ENCODE measurements at places on chromosomes 5 and 9.
A peak's percentile ranks its signal among the peaks of the same experiment; 100 is the strongest.

DNA sequence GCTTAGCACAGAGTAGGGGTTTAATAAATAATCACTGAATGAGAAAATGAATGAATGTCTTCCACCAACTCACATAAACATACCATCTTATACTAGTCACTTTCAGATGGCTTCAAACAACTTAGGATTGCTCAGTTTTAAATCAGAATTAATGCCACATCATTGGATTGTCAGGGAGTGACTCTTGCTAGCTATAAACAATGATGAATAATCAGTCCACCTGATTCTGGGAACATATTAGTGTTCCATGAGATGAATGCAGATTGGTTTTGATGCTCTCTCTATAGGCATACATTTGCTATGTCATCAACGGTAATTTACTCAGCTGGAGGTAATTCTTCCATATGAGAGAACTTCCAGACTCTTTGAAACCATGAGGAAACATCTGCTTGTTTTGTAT lies 97.4 kb downstream of the CDH9 start:
- DNase-seq = no peak

GRCh38 chr9:130245474-130245873 lies 20.1 kb upstream of the HMCN2 start:
- DNase-seq = no peak

GRCh38 chr9:6552498-6553121 lies 92.9 kb downstream of the GLDC start:
- DNase-seq = no peak

- peak; percentile 84 for DNase-seq
Observed at GRCh38 chr9:106892632-106893031, 29.7 kb downstream of the ZNF462 start.

DNA sequence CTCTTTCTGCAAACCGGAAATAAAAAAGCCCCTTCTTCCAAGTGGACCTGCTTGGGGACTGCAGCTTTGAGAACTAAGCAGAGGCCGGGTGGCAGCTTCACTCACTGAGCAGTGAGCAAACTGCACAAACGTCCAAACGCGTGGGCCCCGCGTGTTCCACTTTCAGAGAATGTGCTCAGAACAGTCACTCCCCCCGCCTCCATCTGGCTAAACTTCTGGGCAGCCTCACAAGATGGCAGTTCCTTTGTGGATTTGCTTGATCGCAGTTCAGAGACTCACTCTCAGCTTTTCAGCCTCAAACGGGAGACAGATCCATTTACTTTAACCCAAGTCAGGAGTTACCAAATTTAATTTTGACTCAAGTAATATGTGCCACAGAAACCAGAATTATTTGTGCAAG lies 216.6 kb downstream of the TLE1 start:
- DNase-seq = no peak

- peak; percentile 64 for DNase-seq
Observed at GRCh38 chr5:154197801-154198491, 7.4 kb downstream of the GALNT10 start.

GRCh38 chr9:10366171-10366779 lies 246.5 kb downstream of the PTPRD start:
- no peak for DNase-seq

DNA sequence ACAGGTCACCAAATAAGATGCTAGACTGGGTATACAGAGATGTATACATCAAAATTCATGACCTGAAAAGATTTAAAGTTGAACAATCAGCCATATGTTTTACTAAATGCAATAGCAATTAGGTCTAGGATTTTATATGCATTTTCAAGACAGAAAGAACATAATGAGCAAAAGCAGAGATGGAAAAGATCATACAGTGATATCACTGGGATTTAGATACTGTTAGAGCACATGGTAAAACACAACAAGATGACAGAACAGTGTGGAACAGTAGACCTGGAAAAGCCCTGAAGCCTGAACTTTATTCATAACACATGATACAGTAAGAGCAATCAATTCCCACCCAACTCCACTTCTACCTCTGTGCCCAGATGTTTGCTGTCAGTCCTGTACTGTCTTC lies 585.9 kb downstream of the PRR16 start:
- no peak for DNase-seq

DNA sequence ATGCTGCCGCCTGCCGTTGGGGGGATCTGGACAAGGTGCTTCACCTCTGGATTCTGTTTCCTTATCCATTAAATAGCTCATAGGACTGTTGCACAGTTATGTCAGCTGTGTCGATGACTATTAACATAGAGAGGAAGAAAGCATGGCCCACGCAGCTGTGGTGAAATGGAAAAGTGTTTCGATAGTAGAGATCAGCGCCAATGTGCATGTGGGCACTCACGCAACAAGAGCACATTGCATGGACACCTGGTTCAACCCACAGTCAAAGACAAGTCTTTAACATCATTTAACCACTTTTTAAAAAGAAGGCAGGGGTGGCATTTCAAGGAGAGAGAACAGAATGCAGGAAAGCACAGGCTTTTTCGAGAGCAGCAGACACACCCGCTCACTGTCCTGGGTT lies 107.6 kb downstream of the ADCY2 start:
- no peak for DNase-seq

DNA sequence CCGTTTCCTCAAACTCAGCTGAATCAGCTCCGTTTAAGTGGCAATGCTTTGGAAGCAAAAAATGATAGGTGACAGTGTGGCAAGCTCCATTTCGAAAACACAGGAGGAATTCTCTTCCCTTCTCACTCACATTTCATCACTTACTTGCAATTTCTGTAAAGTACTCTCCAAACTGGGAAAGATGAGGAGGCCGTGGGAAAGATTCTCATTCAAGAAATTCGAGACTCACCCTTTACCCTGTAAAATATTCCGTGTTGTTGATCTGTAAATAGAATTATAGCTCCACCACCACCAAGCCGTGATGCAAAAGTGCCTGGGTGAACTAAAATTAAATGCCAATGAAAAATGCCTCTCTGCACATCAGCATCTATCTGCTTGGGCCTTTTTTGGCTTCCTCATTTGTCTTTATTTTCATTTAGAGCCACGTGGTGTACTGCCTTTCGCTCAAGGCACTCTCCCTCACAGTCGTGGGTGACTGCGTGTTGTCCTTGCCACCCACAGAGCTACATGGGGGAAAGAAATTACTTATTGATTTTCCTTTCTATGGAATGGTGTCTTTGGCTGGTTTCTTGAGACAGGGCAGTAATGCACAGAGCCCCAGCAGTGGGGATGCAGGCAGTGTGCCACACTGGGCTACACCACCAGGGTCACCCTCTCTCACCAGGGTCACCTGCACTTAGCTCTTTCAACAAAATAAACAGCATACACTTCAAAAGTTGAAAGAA lies 289.3 kb upstream of the TAS2R1 start:
- DNase-seq = no peak

DNA sequence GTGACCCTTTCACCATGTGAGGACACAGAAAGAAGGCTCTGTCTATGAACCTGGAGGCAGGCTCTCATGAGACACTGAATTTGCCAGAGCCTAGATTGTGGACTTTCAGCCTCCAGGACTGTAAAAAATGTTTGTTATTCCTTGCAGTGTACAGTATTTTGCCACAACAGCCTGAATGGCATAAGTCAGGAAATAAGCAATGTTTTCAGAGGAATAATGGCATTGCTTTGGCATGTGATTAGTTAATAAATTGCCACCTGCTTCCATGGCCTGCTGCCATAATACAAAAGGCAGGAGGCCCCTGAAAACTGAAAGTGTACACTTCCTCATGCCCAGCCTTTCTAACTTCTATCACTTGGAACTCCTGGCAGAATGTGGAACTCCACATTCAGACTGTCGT lies 408.1 kb downstream of the GADD45G start:
- no peak for DNase-seq

DNA sequence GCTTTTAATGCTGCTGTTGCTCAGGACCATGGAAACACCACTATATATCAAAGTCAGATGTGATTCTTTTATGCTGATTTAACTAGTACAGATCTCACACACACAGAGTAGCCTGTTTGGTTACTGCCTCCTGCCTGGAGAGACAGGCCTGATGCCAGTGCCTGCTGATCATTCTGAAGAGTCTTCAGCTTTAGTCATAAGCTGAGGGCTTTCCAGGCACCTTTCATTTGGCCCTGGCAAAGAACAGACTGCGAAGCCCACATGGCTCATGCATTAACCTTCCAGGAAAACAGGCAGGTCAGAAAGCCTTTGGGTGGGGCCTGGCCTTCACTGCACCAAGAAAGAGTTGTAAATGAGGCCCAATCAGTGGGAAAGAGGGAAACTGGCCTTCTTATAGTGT lies 144.7 kb downstream of the SAXO1 start:
- DNase-seq = no peak

DNA sequence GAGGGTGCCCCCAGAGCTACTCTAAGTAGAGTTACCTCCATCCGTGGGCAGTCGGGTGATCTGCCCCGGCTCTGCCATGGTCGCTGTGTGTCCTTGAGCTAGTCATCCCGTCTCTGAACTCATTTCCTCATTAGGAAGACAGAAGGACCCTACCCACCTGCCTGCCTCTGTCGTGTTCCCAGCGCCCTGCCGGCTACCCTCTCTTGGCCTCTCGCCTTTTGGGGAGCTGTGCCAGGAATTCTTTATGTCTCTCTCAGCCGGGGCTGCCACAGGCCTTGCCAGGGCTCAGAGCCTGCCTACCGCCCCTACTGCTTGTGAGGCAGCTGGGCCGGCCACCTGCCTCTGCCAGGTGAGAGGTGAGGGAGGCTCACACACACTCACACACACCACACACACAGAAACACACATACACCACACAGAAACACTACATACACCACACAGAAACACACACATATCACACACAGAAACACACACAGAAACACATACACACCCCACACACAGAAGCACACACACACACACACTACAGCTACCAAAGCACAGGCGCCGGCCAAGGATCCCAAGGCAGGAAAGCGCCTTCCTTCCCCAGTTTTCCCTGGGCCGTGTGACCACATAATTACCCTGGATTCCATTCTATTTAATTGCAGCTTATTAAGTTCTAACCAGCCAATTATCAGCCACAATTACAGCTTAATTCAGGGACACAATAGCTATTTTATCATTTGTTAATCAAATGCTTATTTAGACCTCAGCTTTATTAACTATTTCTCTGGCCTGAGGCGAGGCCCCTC lies 41.7 kb downstream of the UNC5A start:
- no peak for DNase-seq

- no peak for DNase-seq
Observed at GRCh38 chr9:121781701-121782464, 130.4 kb downstream of the DAB2IP start.

GRCh38 chr5:180816608-180817534 lies 14.3 kb upstream of the MGAT1 start:
- DNase-seq = no peak

DNA sequence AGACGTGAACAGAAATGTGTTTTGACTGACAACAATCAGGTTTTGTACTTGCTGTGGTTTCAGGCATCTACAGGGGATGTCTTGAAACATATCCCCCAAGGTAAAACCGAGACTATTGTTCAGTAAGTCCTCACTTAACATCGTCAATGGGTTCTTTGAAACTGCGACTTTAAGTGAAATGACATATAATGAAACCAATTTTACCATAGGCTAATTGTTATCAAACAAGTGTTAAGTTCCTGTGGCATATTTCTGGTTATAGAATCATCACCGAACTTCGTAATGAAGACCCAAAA lies 16.4 kb upstream of the OMD start:
- DNase-seq = no peak

GRCh38 chr5:151079838-151080612 lies 809 bp downstream of the TNIP1 start:
- no peak for DNase-seq

DNA sequence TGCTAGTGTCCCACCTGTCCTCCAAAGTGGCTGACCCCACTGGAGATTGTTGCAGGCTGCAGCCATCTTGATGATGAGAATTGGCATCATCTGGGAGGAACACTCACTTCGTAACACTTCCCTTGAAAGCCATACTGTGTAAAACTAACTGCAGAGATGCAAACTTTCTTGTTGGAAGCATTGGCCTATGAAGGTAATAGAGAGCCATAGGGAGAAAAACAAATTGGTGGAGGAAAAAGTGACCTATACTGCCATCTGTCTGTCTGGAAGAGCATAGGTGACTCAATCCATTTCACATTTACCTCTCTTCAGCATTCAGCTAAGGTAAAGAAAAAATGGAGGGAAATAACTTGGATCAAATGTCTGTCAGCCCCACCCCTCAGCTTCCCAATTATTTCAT lies 473.4 kb downstream of the NTRK2 start:
- DNase-seq = peak; percentile 19

DNA sequence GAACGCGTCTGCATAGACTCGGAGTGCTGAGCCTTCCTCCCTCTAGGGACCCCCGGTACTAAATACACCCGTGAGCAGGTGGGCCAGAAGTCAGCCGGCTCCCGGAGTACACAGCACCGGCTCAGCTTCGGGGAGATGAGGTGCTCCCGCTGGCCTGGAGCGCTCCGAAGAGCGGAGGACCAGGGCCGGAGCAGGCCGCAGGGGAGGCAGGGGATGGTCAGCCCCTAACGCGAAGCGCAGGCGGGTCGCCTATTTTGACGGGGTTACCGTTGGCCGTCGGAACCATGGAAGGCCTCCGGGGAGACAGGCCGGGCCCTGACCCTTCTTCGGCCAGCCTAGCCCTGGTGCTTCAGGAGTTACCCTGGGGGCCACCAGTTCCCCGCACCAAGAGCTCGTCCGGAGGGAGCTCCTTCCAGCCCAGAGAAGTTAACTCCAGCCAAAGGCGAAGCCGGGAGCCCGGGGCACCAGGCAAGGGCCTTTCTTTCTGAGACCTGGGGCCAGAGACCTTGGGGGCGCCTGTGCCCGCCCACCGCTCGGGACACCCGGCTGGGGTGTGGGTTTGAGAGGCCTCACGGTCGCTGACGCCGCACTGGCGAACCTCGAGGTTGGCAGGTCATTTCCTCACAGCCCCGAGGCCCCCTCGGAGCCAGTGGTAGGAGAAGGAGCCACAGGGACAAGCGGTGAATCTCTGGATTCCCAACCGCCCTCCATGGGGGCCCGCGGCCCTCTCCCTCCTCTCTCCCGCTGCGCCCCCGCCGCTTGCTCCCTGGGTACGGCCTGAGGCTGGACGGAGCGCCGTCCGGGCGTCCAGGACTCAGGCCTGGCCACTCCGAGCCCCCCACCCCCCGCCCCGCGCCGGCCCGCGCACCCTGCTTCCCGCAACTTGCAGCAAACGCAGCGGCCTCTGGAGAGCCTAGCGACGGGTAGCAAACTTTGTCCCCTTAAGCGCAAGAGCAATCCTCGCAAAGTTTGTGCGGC lies 3.4 kb upstream of the IRX4 start:
- DNase-seq = no peak

DNA sequence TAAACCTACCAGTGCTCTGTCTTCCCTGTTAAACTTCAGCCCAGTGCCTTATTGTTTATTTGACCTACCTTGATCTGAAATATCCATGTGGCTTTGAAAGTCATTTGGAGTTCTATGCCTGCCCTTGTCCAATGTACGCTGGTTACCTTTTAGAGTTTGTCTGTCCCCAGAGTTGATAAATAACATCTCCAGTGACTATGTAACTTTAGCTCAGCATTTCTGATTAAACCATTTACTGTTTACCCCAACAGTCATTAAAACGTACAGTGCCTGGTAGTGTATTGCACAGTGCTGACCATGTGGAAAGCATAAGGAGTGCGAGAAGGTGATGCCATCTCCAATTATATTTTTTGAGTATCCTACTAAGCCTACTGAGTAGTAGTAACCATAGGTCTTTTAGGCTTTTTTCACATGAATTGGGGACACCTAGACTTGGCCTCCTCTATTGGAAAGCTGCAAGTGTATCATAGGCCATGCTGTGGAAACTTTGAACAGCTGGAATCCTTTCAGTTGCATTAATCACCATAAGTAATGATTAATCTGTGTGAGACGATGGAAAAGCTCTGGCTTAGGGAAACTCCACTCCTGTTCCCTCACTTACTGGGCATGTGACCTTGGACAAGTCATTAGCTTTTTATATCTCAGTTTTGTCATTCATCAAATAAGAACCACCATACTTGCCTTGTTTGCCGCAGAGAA lies 93.5 kb downstream of the MAST4 start:
- no peak for DNase-seq

Measured in H54 (cell line).